CD14-positive monocyte (primary cell): ENCODE measurements at places on chromosomes 16 and 17. TPM values are rescaled to one million over a fixed set of nuclear protein-coding genes. Genes with fewer than 3 reads are reported as not detected.

DNA sequence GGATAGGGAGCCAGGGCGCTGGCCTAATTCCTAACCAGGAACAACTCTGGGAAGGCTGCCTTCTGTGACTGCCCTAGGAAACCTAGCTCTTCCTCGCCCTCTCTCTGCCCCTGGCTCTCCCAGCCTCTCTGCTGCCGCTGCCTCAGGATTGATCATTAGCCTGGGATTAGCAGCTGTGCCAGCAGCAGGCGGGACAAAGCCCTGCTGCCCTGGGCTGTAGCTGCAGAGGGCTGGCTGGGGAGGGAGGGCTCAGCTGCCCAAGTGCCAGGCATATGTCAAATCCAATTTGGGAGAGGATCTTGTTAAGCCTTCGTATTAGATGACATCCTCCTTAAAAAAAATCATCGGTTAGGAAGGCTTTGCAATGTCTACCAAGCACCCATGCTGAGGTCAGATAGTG, 144.8 kb upstream of the CCL2 start:
- no peak overlapping the region for H3K4me3 ChIP-seq
- no peak overlapping the region for H3K27ac ChIP-seq
- DNase-seq = no peak
- H3K4me1 ChIP-seq = no peaks in the 10 kb centered on the region
- H3K27me3 ChIP-seq = peaks cover 13% of the 10 kb centered on the region

GRCh38 chr16:85417156-85417860, 195.8 kb upstream of the GSE1 start:
- no peaks in the 10 kb centered on the region for H3K4me1 ChIP-seq
- no peak overlapping the region for H3K27ac ChIP-seq
- no peak overlapping the region for H3K4me3 ChIP-seq
- H3K27me3 ChIP-seq = no peaks in the 10 kb centered on the region

DNA sequence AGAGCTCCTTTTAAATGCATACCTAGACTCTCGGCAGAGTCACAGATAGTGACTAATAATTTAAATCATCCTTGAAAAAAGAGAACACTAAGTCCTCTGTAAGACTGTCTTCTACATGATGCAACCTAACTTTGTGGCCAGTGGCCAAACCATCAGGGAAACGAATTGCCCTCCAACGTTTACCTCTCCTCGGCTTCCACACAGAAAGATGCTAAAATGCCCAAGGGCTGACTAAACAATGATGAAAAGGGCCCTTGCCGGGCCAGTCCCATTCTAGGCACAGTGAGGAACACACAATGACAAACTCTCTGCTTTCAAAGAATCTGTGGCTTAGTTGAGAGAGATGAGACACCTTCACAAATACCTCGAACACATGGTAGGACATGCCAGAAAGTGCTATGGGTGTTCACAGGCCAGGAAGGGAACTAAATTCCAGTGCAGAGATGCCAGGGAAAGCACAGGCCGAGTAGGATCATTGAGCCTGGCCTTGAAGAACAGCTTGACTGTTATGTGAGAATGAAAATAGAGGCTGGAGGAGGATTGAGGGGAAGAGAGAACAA, 35.3 kb upstream of the PITPNM3 start:
- H3K4me1 ChIP-seq = no peaks in the 10 kb centered on the region
- H3K27me3 ChIP-seq = no peaks in the 10 kb centered on the region
- H3K36me3 ChIP-seq = peaks cover 62% of the 10 kb centered on the region
- DNase-seq = no peak
- no peak overlapping the region for H3K4me3 ChIP-seq
- no peak overlapping the region for H3K27ac ChIP-seq

DNA sequence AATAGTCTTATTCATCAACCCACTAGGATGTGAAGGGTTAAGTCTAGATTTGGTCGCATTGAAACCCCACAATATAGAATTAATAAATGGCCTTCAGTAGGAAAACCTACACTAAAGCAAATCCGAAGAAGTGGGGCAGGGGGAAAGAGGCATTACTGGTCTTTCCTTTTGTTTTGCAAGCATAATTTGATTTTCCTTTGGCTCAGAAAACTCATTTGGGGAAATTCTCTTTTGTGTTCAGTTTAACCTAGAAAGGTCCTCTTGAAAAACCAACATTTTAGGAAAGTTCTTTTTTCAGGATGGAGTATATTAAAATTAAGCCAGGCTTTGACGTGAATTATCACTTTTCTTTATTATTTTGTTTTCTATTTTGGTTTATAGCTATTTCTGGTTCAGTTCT, 31.7 kb downstream of the ERCC4 start:
- no peak overlapping the region for H3K27ac ChIP-seq
- H3K36me3 ChIP-seq = peaks cover 19% of the 10 kb centered on the region

DNA sequence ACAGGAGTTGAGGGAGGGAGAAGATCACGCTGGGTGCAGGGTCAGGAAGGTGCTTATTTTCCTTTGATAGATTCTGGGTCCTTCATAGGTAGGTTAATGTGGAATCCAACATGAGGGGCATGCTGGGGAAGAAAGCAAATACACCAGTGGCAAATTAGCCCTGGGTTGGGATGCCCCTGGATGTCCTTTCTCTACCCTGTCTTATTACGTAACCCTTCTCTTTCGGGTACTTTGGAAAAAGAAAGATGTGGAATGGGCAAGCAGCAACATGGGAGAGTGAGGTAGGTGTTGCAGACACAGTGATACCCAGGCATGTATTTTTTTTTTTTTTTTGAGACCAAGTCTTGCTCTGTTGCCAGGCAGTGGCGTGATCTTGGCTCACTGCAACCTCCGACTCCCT, 9.1 kb downstream of the SLC7A6 start:
- H3K27me3 ChIP-seq = no peaks in the 10 kb centered on the region
- no peak for DNase-seq
- no peak overlapping the region for H3K4me3 ChIP-seq
- H3K27ac ChIP-seq = no peak overlapping the region

DNA sequence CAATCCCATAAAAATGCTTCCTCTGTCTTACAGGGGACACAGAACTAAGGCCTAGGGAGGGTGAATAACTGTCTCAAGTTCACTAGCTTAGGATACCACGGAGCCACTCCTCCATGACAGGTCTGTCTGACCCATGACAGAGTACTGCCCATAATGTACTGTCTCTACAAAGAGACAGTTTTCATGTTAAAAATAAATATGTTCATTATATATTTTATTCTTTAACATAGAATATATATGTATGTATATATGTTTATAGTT, 28.3 kb upstream of the DYNLRB2 start:
- no peak overlapping the region for H3K27ac ChIP-seq
- no peak for DNase-seq
- H3K27me3 ChIP-seq = no peaks in the 10 kb centered on the region
- H3K4me1 ChIP-seq = no peaks in the 10 kb centered on the region
- H3K4me3 ChIP-seq = no peak overlapping the region
- H3K36me3 ChIP-seq = no peaks in the 10 kb centered on the region

- H3K27ac ChIP-seq = no peak overlapping the region
- H3K4me1 ChIP-seq = peaks cover 19% of the 10 kb centered on the region
- H3K4me3 ChIP-seq = no peak overlapping the region
- no peaks in the 10 kb centered on the region for H3K27me3 ChIP-seq
- no peak for DNase-seq
- H3K36me3 ChIP-seq = peaks cover 81% of the 10 kb centered on the region
These were observed 5.4 kb downstream of the NAT9 start for GRCh38 chr17:74770498-74771318.

DNA sequence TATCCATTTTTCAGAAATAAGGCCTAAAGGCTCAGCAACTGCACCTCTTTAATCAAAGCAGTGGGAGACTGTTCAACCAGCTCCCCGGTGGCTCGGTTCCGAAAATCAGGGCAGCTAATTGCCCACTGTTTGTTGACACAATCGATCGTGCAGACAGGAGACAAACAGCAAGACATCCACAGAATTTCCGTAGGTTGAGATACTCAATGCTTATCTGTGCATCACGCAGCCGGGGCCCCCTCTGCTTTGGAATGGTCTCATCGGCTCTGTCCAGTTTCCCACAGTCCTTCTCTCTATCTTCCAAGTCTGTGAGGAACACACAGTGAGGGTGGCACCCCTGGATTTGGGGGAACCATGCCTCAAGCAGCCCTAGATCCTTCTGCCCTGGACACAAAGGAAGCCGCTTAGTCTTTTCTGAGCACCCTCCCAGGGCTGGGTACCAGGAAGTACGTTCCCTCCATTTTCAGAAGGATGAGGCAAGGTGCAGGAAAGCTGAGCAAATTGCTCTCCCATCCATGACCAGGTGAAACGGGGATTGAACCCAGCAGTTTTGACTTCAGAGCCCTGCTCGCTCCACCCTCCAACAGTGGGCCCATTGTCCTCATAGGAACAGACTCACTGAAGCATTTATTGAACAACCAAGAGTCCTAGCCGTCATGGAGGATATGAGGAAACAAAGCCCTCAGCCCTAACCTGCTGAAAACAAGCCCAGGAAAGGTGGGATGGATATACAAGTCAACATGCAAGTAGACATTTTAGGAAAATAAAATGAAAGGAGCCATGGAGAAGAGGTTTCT, 70.7 kb downstream of the C16orf95 start:
- no peak overlapping the region for H3K4me3 ChIP-seq
- no peaks in the 10 kb centered on the region for H3K36me3 ChIP-seq
- H3K27me3 ChIP-seq = no peaks in the 10 kb centered on the region
- no peaks in the 10 kb centered on the region for H3K4me1 ChIP-seq

Gene ZCCHC14
- 3.3 and 4.0 TPM in 2 replicates for polyA plus RNA-seq

- H3K36me3 ChIP-seq = no peaks in the 10 kb centered on the region
- no peaks in the 10 kb centered on the region for H3K27me3 ChIP-seq
- no peak for DNase-seq
- H3K4me1 ChIP-seq = peaks cover 52% of the 10 kb centered on the region
- no peak overlapping the region for H3K4me3 ChIP-seq
- peak overlapping the region; percentile 46 for H3K27ac ChIP-seq
These were observed 14.2 kb upstream of the CCL1 start for GRCh38 chr17:34377078-34377823.

DNA sequence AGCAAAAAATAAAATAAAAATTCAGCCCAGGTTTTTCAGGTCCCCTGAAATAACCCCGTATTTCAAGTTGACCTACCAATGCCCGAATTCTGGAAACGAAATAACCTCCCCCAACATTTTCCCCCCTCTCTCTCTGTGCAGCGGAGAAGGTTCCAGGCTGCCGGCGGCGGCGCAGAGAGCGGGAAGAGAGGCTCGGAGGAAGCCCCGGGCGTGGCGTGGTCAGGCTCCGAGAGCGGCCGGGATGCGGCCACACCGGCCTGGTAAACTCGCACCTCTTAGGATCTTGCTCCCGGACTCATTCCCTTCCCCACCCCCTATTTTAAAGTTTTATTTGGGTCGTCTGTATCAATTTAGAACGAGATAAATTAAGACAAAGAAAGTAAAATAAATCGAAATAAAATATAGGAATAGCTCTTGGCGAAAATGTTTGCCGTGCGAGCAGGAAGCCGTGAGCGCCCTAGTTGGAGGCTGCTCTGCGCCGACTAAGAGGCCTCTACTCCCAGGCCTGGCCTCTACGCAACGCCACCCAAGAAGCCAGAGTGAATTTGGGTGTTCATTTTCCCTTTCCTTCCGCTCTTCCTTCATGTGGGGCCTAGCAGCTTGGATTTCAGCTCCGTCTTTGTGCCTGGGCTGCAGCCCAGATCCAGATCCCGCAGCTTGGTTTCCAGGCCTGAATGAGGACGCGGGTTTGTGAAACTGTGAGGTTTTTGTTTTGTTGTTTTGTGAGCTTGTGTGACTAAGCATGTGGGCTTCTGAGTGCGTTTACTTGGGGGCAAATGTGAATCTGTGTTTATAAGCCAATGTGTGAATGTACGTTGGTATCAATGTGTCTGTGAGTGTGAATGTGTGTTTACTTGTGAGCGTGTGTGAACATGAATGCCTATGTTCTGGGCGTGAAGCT, 1.5 kb upstream of the HOXB6 start:
- peaks cover 58% of the 10 kb centered on the region for H3K27me3 ChIP-seq
- no peak overlapping the region for H3K27ac ChIP-seq
- DNase-seq = no peak

Gene EPN3
- polyA plus RNA-seq = not detected in 2 replicates

Gene TM4SF5
- polyA plus RNA-seq = not detected in 2 replicates

Gene MYH11
- not detected for polyA plus RNA-seq

Gene SLFN12L
- 0.25 TPM for polyA plus RNA-seq

Gene PYY
- polyA plus RNA-seq = not detected

Gene MT1A
- not detected for polyA plus RNA-seq

Gene KRT32
- polyA plus RNA-seq = not detected

DNA sequence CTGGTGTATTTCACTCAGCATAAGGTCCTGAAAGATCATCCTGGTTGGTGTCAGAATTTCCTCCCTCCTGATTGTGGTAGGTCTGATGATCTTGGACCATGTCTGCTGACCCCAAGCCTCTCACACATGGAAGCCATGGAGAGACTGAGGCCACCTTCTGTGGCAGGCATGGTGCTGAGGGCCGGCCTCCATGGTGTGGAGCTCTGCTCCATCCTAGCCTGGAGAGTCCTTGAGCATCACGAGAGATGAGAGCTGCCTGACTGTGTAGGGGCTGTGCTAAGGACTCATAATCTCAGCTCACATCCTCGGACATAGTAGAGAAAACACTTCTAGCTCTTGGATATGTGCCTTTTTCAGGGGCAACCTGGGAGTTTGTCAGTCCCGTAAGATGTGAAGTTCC, 40.6 kb downstream of the MPRIP start:
- no peak overlapping the region for H3K4me3 ChIP-seq
- no peaks in the 10 kb centered on the region for H3K4me1 ChIP-seq
- peaks cover 16% of the 10 kb centered on the region for H3K36me3 ChIP-seq
- H3K27me3 ChIP-seq = no peaks in the 10 kb centered on the region
- no peak for DNase-seq
- H3K27ac ChIP-seq = no peak overlapping the region

DNA sequence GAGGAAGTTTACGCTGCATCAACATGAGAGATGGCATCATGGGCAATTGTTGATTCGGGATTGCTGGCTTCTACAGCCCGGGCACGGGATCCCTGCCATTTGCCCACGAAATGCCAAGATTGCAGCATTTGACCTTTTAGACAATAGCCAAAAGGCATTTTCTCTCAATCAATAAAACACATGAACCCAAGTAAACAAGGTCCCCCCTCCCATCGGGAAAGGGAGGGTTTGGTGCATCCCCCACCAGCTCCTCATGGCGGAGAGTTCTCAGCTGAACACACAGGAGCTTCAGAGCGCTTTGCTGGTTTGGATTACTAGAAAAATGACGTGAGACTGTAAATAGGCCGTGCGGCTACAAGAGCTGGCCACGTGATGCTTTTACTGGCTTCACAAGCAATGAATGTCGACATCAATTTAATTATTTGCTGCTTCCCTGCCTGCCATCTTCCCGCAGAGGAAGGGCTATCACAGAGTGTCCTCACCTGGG, 147.6 kb downstream of the C16orf95 start:
- H3K4me3 ChIP-seq = no peak overlapping the region
- DNase-seq = no peak
- H3K4me1 ChIP-seq = no peaks in the 10 kb centered on the region
- H3K27ac ChIP-seq = no peak overlapping the region

Gene ZP2
- polyA plus RNA-seq = not detected

Gene KRTAP9-4
- not detected in 2 replicates for polyA plus RNA-seq

Gene ZMYND15
- polyA plus RNA-seq = 1.2 TPM

Gene USP22
- 20.4 TPM for polyA plus RNA-seq
